ENCODE measurements at places on chromosomes 3 and 15.

DNA sequence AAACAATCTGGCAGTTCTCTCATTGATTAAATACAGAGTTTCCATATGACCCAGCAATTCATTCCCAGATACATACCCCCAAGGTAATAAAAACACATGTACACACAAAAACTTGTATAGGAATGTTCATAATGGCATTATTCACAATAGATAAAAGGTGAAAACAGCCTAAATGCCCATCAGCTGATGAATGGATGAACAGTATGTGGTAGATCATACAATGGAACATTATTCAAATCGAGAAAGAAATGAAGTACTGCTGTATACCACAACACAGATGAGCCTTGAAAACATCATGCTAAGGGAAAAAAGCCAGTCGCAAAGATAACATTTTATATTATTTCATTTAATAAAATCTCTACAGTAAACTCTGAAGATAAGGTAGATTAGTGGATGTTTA is 71.2 kb downstream of the SLTM start:
- DNase-seq = no peak

- DNase-seq = no peak
These were observed 8.9 kb upstream of the NSMCE3 start for GRCh38 chr15:29278436-29279105.

DNA sequence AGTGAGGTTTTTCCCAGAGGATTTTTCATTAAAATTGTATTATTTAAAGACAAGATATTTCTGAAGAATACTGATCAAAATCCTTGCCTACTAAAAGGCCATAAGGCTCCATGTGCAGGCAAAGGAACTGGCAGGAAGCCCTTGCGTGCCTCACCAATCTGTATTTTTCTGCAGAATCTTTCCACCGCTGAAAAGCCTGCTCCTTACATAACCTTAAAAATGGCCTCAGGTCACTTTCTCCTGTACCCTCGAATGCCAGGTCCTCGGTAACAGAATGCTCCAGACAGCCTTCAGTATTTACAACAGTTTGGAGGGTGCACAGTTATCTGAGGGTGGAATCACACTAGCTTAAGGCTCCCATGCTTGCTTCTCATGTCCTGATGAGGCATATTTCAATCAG is 3.2 kb downstream of the MORC1 start:
- no peak for DNase-seq

GRCh38 chr3:25029820-25030219 is 398.2 kb upstream of the RARB start:
- DNase-seq = no peak

DNA sequence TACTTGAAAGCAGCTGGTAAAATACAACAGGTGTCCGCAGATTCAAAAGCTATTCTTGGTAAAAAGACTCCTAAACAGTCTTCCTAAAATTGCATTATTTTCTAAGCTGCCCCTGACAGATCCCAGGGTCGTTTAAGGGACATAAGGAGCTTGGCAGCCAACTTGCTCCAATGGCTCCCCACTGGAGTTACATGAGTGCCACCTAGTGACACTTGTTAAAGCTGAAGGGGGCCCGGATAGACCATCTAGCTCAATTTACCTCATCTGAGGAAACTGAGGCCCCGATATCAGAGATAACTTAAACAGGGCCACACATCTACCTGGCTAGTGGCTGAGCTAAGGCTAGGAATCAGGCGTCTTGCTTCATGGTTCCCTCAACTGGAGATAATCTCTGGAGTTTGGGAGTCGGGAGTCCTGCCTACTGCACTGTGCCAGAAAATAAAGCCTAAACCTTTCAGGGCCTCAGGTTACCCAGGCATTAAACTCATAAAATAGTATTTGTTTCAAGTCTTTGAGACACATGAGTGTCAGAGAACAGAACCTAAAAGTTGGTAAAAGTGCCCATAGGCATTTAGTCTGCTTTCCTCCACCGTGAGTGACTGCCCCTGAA is 6.5 kb upstream of the TBC1D23 start:
- DNase-seq = no peak

DNA sequence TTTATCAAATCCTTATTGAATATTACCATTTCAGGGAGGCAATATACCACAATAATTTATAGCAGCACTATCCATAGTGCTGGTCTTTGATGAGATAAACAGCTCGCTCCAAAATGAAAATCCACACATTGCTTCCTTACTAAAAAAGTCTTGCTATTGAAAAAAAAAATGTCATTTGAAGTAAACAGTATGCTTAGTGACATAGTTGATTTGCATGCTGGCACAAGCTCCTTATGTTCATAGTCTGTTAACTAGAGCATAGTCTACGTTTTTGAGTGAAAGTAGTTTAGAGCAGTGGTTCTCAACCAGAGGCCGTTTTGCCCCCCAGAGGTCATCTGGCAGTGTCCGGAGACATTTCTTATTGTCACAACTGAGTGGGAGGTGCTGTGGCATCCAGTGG is 249.4 kb upstream of the PDZRN3 start:
- no peak for DNase-seq

DNA sequence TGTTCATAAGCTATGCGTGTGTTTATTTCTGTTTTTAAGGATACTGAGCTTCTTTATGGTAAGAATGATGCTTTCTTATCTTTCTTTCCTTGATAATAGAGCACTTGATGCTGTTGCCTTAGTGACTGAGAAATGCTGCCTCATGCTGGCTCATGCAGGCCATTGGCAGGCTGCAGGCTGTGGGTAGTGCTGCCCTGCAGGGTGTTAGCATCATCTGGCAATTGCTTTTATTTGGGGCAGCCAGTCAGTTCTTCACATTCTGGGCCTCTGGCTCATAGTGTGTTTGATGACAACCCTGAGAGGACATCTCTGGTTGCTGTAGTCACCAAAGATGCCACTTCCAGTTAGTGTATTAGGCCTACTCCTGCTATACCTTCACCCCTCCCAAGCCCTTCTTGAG is 66.2 kb upstream of the ONECUT1 start:
- DNase-seq = no peak

DNA sequence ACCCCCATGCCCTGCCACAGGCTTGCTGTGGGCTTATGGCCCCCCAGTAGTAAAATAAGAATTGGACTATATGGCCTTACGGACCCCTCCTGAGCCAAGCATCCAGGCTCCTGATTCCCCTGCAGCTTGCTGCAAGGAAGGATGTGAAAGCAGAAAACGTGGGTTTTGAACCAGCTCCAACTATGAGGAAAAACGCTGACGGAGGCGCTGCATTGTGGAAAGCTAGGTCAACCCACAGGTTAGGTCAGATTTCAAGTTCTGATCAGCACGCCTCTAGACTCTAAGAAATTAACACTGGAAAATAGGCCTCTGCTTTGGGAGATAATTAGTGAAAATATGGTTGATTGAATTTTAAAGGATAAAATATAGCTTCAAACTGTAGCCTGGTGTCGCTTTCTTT is 195.4 kb upstream of the HES1 start:
- no peak for DNase-seq

GRCh38 chr15:70195587-70196305 is 98.0 kb upstream of the TLE3 start:
- no peak for DNase-seq

DNA sequence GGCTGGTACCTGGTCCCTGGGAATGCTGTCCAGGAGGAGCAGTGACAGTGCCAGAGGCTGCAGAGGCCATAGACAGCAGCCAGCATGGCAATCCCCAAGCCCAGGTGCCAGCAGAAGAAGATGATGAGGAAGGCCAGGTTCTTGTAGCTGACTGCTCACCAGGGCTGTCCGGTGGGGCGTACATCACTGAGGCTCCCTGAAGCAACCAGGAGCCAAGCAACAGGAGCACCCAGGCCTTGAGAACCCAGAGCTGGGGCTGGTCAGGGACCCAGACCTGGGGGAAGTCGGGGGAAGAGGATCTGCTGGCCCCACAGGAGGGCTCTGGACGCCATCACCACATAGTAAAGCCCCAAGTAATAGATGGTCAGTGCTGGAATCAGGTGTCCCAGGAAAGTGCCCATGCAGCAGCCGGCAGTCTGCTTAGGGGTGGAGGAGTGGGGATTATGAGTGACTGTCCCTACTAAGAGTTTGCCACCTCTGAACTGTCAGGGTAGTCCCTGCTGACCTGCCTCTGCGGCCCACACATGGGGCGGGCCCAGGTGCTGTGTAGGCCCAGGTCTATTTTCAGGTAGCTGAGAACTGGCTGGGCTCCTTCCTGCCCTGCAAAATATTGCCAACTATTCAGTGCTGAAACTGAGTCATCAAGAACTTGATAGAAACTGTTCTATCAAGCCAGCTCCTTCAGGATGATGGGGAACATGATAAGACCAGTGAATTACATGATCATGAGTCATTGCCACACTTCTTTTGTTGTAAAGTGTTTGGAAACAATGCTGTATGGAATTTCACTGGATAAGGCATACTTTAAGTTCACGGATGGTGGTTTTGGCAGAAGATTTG is 68.7 kb downstream of the CHRD start:
- no peak for DNase-seq

DNA sequence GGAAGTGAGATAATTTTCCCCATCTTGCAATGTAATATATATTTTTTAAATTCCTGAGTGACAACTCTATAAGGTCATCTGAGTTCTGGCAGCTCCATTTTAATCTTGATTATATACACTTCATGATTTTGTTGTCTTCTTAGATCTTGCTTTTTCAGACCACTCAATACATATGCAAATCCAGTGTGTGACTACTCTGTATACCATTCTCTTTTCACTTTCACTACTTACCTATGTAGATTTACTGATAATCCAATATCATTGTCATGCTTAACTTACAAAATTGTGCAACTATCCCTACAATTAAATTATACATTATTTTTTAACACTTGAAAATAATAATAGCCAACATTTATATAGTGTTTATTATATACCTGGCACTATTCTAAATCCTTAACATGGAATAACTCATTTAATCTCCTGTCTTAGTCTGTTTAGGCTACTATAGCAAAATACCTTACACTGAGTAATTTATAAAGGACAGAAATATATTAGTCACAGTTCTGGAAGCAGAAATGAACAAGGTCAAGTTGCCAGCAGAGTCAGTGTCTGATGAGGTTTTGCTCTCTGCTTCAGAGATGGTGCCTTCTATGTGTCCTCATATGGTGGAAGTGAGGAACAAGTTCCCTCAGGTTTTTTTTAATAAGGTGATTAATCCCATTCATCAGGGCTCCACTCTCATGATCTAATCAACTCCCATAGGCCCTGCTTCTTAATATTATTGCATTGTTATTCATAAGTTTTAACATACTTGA is 338.5 kb downstream of the TUSC7 start:
- DNase-seq = no peak

GRCh38 chr3:48232232-48232631 is 8.7 kb upstream of the ZNF589 start:
- no peak for DNase-seq

DNA sequence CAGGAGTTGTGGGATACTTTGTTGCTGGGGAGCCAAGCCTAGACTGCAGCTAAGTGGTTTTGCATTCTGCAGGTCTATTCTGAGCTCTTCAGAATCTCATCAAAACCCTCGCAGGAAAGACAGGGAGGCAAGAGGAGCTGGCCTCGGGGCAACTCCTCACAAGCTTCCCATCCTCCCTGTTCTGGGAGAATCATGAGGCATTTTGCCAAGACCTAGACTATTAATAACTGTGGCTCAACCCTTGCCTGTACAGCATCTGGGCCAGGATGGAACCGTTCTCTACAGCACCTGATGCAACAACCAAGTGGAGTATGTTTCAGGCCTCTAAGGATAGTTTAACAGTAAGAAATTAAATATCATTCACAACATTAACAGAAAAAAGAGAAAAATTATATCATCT is 20.2 kb upstream of the SLC6A20 start:
- DNase-seq = no peak
